Hematopoietic multipotent progenitor cell treated with erythropoietin and hydrocortisone succinate and interleukin-3 and kit ligand, for 15 days (in vitro differentiated cells): ENCODE measurements at places on chromosomes 5 and 9.

GRCh38 chr5:57953792-57954191 is 471.2 kb upstream of the ACTBL2 start:
- DNase-seq, result no peak

- DNase-seq, result no peak
Measured at GRCh38 chr5:38816083-38817030, 29.5 kb upstream of the OSMR start.

DNA sequence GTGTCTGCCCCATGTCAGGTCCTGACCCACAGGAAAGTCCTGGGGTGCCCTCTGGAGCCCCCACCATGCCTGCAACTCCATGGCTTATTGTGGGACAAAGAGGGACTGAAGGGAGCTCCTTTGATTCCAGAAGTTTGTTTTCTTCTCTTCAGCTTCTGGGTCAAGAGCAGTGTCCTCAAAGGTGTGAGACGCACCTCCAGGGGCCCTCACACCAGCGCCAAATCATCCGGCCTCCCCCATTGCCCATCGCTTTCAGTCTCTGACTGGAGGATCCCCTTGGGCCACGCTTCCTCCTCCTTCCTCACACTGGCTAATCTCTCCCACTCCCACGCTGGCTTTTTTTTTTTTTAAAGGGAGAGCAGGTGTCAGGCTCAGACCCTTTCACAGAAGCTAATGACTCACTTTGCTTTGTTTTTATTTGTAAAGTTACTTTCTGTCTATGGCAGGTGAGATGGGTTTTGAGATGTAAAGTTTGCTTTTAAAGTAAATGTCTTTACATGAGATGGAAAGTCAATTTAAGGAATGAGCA is 16.7 kb downstream of the CDHR2 start:
- no peak for DNase-seq

DNA sequence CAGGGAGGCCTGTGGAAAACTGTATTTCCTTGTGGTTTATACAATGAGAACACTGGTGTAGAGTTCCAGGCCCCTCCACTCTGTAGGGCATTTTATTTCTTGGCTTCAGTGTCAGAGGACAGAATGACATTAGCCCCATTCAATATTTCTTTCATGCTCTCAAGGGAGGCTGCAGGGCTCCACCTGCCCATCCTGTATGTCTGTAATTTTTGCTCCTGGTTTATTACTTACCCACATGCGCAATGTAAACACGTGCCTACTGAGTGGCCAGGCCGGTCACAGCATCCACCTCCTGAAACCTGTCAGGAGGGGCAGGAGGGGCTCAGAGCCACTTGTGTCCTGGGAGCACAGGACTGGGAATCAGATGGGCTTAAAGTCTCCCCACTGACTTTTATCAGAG is 82.4 kb downstream of the GADD45G start:
- DNase-seq, result no peak

- DNase-seq, result no peak
Measured at GRCh38 chr9:78314953-78315870, 18.3 kb downstream of the PSAT1 start.

DNA sequence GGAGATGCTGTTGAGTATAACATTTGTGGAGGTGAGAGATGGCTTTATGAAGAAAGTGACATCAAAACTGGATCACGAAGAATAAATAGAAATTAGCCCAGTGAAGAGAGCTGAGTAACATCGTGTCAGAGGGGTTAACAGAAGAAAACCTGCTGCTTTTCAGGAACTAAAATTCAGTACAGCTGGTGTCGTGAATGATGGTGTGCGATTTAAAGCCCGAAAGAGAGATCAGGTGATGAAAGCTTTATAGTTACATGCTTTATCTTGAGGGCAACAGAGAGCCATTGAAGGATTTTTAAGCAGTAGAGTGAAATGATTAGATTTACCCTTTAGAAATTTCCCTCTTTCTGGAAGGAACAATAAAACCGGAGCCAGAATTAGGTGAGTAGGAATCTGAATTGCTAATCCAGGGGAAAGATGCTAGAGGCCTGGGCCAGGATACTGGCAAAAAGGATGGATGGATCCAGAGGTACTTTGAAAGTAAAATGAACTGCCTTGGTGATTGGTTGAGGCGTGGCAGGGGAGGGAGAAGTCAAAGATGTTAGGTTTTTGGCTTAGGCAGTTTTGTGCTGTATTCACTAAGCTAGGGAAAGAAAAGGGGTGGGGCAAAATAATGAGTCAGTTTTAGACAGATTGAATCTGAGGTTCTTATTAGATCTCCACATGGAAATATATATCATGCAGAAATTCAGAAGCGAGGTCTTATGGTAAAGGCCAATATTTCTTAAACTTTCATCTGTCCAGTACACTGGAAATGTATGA is 3.4 kb downstream of the LRRC70 start:
- no peak for DNase-seq

- DNase-seq, result no peak
Measured at GRCh38 chr9:127014910-127015540, 100.4 kb downstream of the RALGPS1 start.

DNA sequence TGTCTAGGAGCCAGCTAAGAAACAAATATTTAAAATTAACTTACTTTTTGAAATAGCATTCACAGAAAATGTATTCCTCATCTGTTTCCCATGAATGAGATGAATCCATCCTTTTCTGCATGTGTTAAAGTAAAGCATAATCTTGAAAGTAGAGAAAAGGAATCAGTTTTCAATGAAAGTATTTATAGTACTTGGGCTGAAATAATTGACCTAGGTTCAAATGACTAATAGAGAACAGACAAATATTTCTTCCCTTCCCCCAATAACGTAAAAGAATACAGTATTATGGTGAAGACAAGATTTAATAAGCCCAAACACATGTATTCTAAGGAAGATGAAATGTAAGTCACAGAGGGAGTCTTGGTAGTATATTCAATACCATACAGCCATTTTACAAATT is 403.5 kb downstream of the ZNF608 start:
- DNase-seq, result no peak

DNA sequence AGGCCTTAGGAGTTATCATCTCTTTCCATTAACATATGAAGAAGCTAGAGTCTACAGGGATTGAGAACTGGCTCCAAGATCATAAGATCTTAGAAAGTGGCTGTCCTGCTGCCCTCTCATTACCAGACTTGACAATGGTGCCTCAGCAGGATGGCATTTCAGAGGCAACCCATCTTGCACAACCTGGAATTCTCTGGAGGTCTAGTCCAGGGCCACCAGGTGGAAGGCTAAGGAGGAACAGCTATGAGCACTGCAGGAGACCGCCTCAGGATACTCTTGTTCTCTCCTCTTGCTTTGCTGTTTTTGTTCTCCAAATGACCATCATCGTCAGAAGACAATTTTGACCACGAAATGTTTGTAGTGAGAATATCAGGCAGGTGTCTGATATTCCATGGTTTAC is 322.6 kb downstream of the FBXL17 start:
- DNase-seq, result no peak

- no peak for DNase-seq
Measured at GRCh38 chr5:52956014-52956413, 33.1 kb upstream of the ITGA2 start.

GRCh38 chr9:95724253-95724991 is 151.1 kb upstream of the ERCC6L2 start:
- no peak for DNase-seq

- DNase-seq, result no peak
Measured at GRCh38 chr9:108634204-108634603, 221.6 kb downstream of the ACTL7B start.

DNA sequence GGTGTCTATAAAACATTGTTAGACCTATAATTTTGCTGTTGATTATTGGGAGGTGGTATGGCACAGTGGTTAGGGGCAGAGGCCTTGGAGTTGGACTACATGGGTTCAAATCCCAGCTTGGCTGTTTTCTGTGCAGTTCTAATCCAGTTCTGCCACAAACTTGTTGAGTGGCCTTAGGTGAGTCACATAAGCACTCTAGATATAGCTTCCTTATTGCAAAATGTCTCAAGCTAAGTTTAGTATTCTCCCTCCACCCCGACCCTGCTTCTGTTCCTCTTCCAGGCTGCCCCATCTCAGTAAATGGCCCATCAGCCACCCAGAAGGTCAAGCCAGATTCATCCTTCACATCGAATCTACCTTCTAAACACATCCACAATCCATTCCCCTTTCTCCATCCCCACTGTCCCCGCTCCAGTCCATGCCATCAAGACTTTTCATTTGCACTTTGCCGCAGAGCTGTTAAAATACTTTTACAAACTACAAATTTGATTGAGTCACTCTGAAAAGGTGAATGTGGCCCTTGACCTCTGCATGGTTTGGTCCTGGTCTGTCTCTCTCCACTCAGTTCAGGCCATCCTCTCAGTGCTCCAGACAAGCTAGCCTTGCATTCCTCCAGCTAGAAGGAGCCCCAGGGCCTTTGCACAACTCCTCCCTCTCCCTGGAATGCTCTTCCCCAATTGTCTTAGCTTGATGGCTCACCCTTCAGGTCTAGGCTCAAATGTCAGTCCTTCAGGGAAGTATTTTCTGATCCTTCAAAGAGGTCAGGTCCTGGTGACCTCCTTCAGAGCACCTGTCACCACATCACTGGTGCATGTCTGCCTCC is 10.0 kb upstream of the HDHD3 start:
- DNase-seq, result no peak

DNA sequence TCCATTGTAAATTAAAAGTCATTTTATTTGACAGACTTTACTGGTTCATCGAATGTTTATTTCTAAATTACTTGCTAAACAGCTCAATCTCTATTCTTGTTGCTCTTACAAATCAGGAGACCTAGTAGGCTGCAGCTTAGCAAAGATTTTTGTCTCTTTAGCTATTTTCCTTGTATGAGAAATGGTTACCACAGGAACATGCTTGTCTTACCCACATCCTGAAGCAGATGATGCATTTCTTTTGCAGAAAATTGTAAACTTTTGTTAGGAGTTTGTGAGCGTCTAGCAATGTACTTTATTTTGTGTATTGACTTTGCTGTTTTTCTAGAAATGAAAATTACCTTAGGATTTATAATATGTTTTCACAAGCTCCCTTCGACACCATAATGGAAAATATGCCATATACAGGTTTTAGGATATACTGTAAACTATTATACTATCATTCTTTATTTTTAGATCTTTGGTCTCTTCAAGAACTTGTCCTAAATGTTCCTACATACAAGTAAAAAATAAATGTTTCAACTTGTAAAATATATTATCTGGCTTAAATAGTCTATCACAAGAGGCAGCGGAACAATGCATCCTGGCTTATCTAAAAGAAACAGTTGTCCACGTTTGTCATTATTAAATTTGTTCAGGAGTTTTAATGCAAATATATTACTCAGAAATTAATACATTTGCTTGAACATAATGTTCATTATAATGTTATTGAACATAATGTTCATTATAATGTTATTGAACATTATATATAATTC is 54.1 kb downstream of the SPEF2 start:
- no peak for DNase-seq

DNA sequence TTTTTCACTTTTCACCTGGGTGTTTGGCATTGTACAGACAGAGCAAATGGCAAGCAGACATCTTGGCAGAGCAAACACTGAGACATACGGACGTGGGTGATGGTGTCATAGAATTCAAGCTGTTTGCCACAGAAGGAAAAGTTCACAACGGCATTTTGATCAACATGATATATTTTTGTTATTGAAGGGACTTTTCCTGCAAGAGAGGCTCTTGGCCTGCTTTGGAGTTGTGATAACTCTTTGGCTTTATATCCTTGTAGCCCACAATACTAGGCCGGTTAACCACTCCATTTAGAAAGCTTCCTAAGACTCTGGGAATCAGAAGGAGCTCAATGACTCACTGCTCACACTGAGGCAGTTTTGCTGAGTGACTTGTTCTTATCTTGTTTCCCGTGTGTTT is 1038.3 kb downstream of the TLE1 start:
- no peak for DNase-seq

GRCh38 chr9:113511856-113512761 is 48.6 kb downstream of the RGS3 start:
- no peak for DNase-seq

GRCh38 chr9:98678244-98678842 is 30.4 kb downstream of the GABBR2 start:
- DNase-seq, result no peak

DNA sequence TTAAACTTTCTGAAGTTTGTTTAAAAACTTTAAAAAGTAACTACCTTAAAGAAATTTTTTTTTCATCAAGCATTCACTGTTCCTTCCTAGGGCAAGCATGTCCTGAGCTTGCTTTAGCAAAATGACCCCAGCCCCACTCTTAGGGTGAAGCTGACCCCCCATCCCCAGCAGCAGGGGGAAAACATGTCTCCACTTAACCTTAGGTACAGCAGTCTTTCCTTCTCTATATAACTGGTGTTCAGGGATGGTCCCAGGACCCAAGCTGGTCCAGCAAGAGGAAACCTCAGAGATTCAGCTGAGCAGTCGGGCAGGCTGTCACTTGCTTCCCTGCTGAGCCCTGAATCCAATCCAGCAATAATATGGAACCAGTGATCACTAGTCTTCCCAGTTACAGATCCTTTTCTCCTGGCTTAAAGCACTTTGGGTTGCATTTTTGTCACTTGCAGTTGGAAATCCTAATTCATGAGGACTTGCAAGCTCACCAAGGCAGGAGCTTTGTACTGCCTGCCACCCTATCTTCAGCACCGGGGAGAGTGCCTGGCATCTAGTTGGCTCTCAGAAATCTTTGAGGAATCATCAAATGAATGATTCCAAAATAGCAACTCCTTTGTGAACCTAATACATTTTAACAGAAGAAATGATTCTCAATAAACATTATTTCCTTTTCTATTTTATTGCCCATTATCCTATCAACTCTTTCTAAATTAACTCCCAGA is 91.2 kb downstream of the FSTL4 start:
- DNase-seq, result no peak

- no peak for DNase-seq
Measured at GRCh38 chr9:135225619-135226228, 138.3 kb downstream of the OLFM1 start.

- DNase-seq, result no peak
Measured at GRCh38 chr9:77744841-77745430, 96.8 kb upstream of the GNA14 start.

GRCh38 chr5:88676637-88677375 is 206.2 kb downstream of the MEF2C start:
- DNase-seq, result no peak

GRCh38 chr5:79793304-79793703 is 103.7 kb downstream of the CMYA5 start:
- no peak for DNase-seq

GRCh38 chr9:113963017-113963620 is 87.0 kb downstream of the ZNF618 start:
- DNase-seq, result peak; percentile 54

DNA sequence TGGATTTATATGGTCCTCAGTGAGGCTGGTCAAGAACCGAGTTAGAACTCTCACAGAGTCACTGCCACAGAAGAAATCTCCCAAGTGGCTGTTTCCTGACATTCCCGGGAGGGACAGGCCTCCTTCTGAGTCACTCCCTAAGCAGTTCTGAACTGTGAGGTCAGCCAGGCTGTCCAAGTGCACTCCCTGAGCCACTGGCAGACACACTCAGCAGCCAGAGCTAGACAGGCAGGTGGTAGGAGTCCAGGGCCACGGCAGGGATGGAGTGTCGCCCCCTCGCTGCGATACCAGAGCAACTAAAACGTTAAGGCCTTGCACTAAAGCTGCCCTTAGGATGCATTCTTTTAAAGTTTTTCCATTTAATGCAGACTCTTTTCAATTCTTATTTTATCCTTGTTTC is 3.4 kb downstream of the IL4 start:
- DNase-seq, result no peak
